ENCODE measurements at places on chromosomes 11 and 22. TPM values are rescaled to one million over a fixed set of nuclear protein-coding genes. Genes with fewer than 3 reads are reported as not detected.

Gene ZP1
- not detected for total RNA-seq

Gene OR5AL1
- total RNA-seq = not detected

Gene SIDT2
- total RNA-seq = 22.4 TPM

Gene CELF1
- total RNA-seq = 91.2 TPM

Gene DSCAML1
- 0.39 TPM for total RNA-seq

Gene KIAA1671
- total RNA-seq = 26.2 TPM

Gene SERPING1
- total RNA-seq = 76.0 TPM

Gene NFAM1
- 1.6 TPM for total RNA-seq

Gene KCNQ1OT1
- total RNA-seq = 0.31 TPM

Gene PRR33
- 2.3 TPM for total RNA-seq

Gene HEPN1
- total RNA-seq = not detected

Gene ZNF280B
- 0.96 TPM for total RNA-seq

Gene SCN3B
- 1.9 TPM for total RNA-seq

Gene MUC2
- total RNA-seq = not detected

Gene PACSIN2
- total RNA-seq = 69.3 TPM

Gene RBMXL2
- not detected for total RNA-seq

Gene MUC6
- total RNA-seq = not detected

Gene ARHGAP20
- total RNA-seq = 1.3 TPM

Gene KRTAP5-5
- total RNA-seq = not detected

Gene MYRF
- 0.28 TPM for total RNA-seq

Gene KRTAP5-2
- total RNA-seq = not detected

Gene INS
- 0.76 TPM for total RNA-seq

Gene SPINDOC
- total RNA-seq = 7.0 TPM

Gene ADAMTS8
- total RNA-seq = 1.00 TPM

Gene TMEM121B
- total RNA-seq = 2.0 TPM

Gene CELSR1
- 7.2 TPM for total RNA-seq

Gene OR6T1
- total RNA-seq = not detected

Gene OR51F1
- not detected for total RNA-seq

Gene OR5L1
- total RNA-seq = not detected

Gene OVOL1
- total RNA-seq = not detected

Gene RELT
- total RNA-seq = 4.2 TPM

Gene FBXO3
- 43.4 TPM for total RNA-seq

Gene SLC5A1
- total RNA-seq = 186 TPM

Gene CATSPERZ
- not detected for total RNA-seq

Gene TRIM51
- total RNA-seq = not detected

Gene IL10RA
- total RNA-seq = 3.7 TPM

Gene OR52I2
- not detected for total RNA-seq

Gene RHOD
- 28.9 TPM for total RNA-seq

Gene ALG8
- 19.3 TPM for total RNA-seq

Gene TAF6L
- total RNA-seq = 8.6 TPM

Gene SEZ6L
- 0.86 TPM for total RNA-seq

Gene MMP13
- total RNA-seq = not detected

Gene APOL4
- total RNA-seq = 2.8 TPM

Gene CARD18
- not detected for total RNA-seq

Gene FAM83F
- total RNA-seq = 3.9 TPM

Gene TIMM10B
- total RNA-seq = 13.8 TPM

Gene CECR2
- total RNA-seq = 9.1 TPM

Gene KIF18A
- 0.06 TPM for total RNA-seq

Gene KRTAP5-9
- total RNA-seq = not detected

Gene LIPT2
- 1.6 TPM for total RNA-seq

Gene MMP8
- not detected for total RNA-seq

Gene CFAP300
- total RNA-seq = 0.88 TPM
